ENCODE measurements at places on chromosomes 6 and 20.

DNA sequence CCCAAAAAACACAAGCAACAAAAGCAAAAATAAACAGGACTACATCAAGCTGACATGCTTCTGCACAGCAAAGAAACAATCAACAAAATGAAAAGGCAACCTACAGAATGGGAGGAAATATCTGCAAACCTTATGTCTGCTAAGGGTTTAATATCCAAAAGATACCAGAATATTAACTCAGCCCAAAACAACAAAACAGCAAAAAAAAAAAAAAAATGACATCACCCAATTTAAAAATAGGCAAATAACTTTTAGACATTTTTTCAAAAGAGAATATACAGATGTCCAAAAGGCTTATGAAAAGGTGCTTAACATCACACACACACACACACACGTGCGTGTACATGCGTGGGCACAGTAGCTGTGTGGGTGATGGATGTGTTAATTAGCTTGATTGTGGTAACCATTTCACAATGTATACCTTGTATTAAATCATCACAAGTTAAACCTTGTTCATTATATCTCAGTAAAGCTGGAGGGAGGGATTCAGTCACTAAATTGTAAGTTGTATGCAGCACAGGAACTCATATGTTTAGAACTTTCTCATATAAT lies 52.4 kb downstream of the QKI start:
- no peak for DNase-seq

GRCh38 chr6:141103246-141103645 lies 1029.5 kb upstream of the GJE1 start:
- DNase-seq, result no peak

DNA sequence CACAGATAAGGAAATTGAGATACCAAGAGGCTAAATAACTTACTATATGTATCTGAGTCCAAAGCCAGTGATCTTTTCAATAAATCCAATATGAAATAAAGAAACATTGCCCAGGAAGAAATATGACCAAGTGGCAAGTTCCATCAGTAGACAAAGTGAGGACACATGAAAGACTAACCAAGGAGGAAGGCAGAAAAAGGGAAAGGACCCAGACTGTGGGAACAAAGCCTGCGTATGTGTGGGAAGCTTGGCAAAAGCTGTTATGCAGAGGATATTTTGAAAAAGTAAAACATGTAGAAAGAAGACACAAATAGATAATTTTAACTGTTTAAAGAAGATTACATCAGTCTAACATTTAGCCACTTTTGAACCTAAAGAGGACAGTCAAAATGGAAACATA lies 264.4 kb upstream of the PRDM1 start:
- no peak for DNase-seq

DNA sequence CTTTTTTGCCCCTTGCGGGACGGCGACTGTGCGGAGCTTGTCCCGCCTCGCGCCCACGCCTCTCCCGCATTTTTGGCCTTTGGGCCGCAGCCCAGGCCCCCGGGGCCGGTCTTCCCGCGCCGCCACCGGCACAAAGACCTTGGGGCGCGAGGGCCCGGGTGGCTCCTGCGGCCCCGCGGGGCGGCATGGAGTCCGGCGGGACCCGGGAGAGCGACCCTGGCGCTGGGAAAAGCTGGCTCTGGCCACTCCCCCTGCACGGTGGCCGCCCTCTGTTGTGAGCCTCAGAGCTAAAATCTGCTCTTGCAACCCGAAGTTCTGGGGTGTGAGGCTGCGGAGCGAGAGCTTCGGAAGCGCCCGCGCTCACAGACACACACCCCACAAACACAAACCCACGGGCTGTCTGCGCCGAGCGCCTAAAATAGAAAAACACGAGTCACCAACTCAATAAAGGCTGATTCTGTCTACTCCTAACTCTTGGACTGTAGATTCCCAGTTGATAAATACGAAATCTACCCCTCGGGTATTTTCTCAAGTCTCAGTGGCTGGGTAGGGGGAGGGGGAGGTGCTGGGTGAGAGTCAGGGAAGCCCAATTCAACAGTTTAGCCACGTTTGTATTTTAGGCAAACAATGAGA lies 496 bp upstream of the BEND3 start:
- peak; percentile 30 for DNase-seq

DNA sequence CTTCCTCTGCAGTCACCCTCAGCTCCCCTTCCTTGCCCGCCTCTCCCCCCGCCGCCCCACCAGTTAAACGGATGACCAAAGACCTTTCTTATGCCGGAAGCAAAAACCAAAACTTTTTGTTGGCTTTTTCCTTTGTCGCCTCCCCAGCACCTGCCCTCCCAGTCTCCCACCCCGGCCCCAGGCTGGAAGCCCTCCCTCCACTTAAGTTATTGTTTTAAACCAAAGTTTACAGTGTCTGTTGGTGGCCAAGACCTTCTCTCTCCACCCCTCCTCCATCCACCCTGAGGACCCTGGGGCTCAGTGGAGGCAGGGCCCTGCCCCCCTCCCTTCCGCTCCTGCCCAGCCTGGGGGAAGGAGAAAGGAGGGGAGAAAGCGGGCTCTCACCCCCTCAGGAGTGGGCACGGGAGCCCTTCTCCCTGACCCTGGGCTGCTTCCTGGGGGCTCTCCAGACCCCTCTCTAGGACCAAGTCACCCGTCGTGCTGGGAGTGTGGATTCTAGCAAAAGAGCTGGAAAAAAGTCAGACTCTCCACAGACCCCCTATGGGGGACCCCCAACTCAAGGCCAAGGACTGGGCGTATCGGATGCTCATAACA lies 38.3 kb upstream of the MDFI start:
- no peak for DNase-seq

- no peak for DNase-seq
These were observed 212.0 kb downstream of the PLCB1 start for GRCh38 chr20:8344106-8344505.

- no peak for DNase-seq
These were observed 129.8 kb downstream of the TPBG start for GRCh38 chr6:82493467-82493866.

DNA sequence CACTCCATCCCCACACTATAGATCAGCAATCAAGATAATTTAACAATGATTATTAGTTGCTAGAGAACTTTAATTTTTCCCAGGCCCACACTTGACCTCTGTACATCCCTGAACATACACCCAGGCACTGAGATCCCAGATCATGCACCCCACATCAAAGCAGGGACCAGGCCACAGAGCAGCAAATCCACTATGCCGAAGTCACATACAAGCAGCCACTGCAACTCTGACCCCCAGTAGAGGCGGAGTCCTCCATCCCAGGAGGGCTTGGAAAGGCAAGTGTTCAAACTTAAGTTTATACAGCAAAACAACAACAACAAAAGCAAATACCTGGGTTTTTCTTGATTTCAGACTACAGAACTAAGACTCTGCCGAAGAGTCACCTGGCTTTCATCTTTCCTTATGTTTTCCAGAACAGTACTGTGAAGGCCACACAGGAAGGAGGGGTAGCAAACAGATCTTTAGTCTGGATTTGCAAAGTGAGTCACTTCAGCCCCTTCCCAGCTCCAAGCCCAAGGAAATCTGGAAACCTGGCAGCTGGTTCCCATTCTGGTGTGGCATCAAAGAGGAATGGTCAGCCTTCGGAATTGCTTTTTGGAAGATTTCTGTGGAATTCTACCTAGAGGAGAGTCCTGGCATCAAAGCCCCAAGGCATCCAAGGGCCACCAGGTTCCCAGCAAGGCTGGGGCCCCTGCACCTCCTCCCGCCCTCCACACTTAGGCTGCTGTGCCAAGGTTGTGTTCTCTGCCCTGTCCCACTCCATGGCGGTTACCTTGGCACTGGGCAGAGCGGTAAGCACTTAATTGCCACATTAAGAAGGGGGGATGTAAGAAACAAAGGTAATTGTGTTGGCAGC lies 7.3 kb downstream of the JAG1 start:
- no peak for DNase-seq

- no peak for DNase-seq
These were observed 2.6 kb downstream of the NPEPL1 start for GRCh38 chr20:58695084-58695722.

- DNase-seq, result no peak
These were observed 25.9 kb upstream of the TFAP2B start for GRCh38 chr6:50792771-50793170.

GRCh38 chr20:39874049-39874893 lies 814.8 kb downstream of the MAFB start:
- no peak for DNase-seq

- no peak for DNase-seq
These were observed 8.2 kb downstream of the SENP6 start for GRCh38 chr6:75609639-75610590.
